RCC 7860 (cell line): ENCODE measurements at places on chromosomes 1 and 21.

- no peak for DNase-seq
Measured at GRCh38 chr1:71350805-71351204, 270.0 kb upstream of the ZRANB2 start.

DNA sequence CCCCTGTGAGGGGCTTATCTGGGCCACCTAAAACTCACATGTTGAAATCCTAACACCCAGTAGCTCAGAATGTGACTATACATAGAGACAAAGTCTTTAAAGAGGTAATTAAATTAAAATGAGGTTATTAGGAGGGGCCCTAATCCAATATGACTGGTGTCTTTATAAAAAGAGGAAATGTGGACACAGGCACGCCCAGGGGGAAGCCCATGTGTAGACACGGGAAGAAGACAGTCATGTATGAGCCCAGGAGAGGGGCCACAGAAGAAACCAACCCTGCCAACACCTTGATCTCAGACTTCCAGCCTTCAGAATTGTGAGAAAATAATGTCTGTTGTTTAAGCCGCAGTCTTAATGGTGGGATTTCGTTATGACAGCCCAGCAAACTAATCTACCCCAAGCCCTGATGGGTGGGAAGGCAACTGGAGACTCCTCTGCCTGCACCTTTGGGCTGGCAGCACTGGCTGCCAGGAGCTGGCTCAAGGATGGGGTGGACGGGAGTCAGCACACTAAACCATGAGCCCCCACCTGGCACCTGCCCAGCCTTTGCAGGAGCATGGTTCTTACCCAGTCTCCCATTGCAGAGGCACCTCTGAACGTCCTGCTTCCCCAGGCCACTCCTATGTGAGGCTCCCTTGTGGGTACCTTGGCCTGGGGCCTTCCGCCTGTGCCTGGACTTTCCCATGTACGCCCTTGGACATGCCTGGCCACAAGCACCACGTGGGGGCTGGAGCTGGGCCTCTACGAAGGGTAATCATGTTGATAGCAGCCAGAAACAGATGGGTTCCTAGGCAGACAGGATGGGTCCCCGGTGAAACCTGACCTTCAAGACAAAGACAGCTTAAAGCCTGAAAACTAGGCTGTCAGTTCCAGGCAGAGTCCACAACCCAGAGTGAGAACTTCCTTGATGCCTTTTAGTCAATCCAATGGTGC, 57.1 kb upstream of the DMRTB1 start:
- no peak for DNase-seq

GRCh38 chr1:151813271-151813977, 8.2 kb upstream of the LINGO4 start:
- no peak for DNase-seq

GRCh38 chr1:150760013-150760412, 5.6 kb downstream of the CTSS start:
- DNase-seq = no peak

GRCh38 chr1:91754348-91754747, 131.6 kb downstream of the TGFBR3 start:
- DNase-seq = no peak

- no peak for DNase-seq
Measured at GRCh38 chr1:221939607-221940006, 197.7 kb upstream of the DUSP10 start.

- no peak for DNase-seq
Measured at GRCh38 chr1:33876970-33877650, 13.2 kb downstream of the HMGB4 start.
